EH (cell line): ENCODE measurements at places on chromosomes 5 and 9.

GRCh38 chr9:116074658-116075057 lies 78.9 kb upstream of the PAPPA start:
- DNase-seq, result peak; percentile 57

DNA sequence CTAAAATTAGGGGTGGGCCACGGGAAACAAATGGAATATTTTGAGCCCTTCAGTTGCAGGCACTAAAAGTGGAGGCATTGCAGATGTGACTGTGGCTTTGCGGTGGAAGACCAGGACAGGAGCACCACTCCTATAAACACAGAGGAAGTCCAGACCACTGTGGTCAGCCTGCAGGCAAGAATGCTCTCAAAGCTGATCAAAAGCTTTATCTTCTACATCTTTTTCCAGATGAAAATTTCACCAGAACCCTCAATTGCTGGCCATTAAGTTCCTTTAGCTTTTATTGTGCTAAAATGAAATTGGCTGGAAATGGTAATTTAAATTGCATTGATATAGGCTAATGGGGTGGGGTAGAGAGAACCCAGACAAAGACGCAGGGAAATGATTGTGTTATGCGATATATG lies 208.8 kb downstream of the ERCC6L2 start:
- no peak for DNase-seq

- peak; percentile 70 for DNase-seq
These were observed 42.6 kb downstream of the NPR3 start for GRCh38 chr5:32753765-32754164.

- no peak for DNase-seq
These were observed 61.0 kb upstream of the TEX48 start for GRCh38 chr9:114742947-114743346.

DNA sequence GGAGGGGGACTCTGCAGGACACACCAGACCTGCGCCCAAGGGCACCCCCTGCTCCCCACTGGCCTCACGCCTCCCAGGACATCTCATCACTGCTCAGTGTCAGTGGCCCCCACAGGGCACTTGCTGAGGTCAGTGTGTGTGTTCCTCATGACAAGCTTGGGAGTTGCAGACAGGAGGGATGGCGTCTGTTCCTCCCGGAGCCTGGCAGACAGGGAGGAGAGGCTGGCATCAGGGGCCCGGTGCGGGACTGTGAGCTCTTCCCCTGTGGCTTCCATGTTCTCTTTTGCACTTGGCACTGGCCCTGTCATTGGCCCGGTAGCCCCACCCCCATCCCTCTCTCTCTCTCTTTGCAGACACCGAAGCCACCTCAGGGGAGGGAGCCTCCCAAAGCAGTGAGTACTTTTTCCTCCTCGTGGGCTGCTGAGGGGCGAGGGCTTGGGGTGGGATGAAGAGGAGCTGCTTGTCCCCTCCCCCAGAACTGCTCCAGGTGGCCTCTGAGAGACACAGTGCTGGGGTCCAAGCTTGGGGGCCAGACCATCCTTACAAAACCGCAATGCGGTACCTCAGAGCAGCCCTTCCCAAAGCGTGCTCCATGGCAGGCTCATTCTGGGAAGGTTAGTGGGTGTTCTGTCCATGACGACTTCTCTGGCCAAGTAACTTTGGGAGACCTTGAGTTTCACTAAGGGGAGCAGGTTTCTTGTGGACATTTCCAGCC lies 75.7 kb downstream of the AMBP start:
- DNase-seq, result no peak

GRCh38 chr9:80932947-80933780 lies 756.2 kb downstream of the TLE1 start:
- DNase-seq, result no peak

- no peak for DNase-seq
These were observed 23.0 kb upstream of the NR3C1 start for GRCh38 chr5:143426437-143426991.

DNA sequence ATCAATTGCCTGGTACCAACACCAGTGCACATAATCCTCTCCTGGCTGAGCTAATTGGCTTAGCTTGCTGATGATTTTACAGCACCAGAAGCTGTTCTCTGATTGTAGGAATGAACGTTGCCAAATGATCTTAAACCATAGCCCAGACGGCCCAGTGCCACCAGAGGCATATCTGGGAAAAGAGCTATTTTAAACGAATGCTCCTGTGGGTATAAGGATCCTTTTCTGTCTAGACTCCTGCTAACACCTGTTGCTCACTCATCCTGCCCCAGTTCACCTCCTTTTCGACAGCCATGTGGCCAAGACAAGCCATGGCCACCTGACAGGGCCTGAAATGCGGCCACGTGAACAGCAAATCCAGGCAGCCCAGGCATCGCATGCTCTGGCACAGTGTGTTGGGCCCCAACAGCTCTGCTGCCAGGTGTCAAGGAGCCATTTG lies 289.9 kb upstream of the SLC30A5 start:
- no peak for DNase-seq

- peak; percentile 75 for DNase-seq
These were observed 149.6 kb downstream of the ZNF608 start for GRCh38 chr5:124596595-124597421.

DNA sequence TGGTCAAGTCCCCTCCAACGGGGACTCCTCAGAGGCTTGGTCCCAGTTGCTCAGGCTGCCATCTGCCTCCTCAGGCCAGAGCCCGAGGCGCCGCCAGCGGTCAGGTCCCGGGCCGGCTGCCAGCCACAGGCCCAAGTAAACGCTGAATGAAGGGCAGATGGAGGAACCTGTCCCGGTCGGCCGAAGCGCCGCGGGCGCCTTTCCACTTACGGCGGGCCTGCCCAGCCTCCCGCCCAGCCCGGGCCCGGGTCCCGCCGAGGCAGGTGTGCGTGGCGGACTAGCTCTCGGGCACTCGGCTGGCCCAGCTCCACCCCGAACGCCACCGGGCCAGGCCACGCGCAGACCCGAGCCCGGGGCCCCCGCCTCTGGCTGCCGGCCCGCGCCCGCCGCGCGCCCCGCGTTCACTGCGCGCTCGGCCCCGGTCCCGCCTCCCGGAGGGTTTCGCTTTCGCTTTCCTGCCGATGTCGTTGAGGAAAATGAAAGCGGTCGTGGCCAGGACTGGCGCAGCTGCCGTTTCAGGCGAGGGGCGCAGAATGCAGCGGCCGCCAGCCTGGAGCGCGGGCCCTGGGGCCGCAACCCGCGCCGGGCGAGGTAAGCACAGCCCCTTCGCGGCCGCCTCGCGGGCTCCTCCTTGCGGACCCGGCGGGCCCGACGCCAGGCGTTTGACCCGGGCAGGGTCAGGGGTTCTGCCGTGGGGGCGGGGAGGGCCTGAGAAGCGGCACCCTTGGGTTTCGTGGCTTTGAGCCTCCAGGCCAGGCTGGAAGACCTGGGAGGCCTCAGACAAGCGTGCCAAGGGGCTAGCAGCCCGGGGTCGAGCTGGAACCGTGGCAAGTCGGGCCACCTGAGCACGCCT lies 41.2 kb downstream of the SLC22A5 start:
- DNase-seq, result peak; percentile 77

- DNase-seq, result peak; percentile 98
These were observed at the start of gene IRX2 for GRCh38 chr5:2751592-2752021. IRX2 (minus strand) TSS chr5:2751677; CDS start chr5:2751413, 264 bp downstream.

- peak; percentile 92 for DNase-seq
These were observed 42.5 kb downstream of the CEMIP2 start for GRCh38 chr9:71725590-71726338.

DNA sequence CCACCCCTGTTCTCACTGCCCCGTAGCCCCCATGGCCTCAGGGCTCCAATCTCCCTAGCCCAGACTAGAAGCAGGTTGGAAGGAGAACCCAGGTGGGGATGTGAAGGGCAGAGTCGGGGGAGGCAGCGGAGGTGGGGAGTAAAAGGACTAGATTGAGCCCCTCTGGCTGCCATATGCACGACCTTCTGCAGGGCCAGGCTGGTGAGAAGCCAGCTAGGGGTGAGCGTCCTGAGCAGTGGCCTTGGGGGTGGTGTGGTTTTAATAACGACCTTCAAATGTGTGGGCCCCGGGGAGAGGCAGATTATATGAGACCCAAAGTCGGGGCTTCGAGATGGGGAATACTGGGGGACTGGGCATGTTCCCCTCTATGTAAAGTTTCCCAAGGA lies 139.5 kb downstream of the C9orf50 start:
- DNase-seq, result no peak

GRCh38 chr5:96434201-96434645 lies 1.2 kb upstream of the PCSK1 start:
- peak; percentile 78 for DNase-seq

DNA sequence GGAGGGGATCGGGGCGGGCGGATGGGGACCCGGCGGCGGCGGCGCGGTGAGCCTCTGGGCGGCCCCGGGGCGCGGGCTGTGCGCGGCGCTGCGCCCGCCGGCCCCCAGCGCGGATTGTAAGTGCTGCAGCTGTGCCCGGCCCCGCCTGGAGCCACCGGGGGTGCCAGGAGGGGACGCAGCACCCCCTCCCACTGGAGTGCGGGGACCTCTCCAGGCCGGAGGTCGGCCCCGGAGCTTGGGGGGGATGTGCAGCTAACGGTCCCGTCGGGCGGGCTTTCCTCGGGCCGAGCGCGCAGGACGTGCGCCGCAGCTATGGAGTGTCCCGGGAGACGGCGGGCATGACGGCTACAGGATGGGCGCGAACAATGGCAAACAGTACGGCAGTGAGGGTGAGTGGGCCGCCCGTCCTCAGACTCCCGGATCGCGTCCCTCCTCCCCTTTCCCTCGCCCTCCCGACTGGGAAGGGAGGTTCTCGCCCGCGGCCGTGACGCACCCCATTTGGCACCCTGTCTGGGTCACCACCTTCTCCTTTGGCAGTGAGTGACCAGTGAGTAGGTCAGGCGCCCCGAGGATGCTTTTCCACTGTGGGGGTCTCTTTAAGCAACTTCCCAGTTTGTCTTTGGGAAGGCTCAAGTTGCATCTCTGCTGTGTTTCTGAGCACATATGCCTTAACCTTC lies 483 bp downstream of the FBXL7 start:
- DNase-seq, result peak; percentile 59

GRCh38 chr5:147303976-147304375 lies 69.2 kb downstream of the STK32A start:
- peak; percentile 83 for DNase-seq

GRCh38 chr5:158812408-158812807 lies 287.3 kb downstream of the EBF1 start:
- no peak for DNase-seq

GRCh38 chr5:64707191-64707590 lies 16.9 kb downstream of the SHISAL2B start:
- DNase-seq, result peak; percentile 14

- DNase-seq, result peak; percentile 6
These were observed 84.3 kb upstream of the SMC2 start for GRCh38 chr9:104009826-104010225.

GRCh38 chr5:94945656-94946055 lies 327.2 kb downstream of the SLF1 start:
- no peak for DNase-seq

- DNase-seq, result no peak
These were observed 52.1 kb downstream of the PPARGC1B start for GRCh38 chr5:149782018-149782894.

GRCh38 chr5:8897316-8897715 lies 648.6 kb downstream of the SEMA5A start:
- DNase-seq, result no peak

GRCh38 chr5:175746851-175747250 lies 89.0 kb downstream of the HRH2 start:
- DNase-seq, result peak; percentile 29

DNA sequence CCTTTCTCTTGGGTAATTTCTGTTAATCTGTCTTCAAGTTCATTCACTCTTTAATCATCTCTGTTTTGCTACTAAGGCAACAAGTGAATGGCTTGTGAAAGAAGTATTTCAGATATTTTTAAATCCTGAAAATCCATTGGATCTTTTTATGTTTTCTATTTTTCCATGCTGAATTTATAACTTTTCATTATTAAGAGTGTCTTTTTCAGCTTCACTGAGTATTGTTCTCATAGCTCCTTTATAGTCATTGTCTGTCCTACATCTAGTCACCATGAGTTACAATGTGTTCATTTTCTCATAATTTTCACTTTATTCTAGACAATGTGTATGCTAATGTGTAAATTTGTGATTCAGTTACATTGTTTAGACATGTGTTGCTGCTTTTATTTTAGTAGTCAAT lies 556.4 kb downstream of the TUSC1 start:
- no peak for DNase-seq

DNA sequence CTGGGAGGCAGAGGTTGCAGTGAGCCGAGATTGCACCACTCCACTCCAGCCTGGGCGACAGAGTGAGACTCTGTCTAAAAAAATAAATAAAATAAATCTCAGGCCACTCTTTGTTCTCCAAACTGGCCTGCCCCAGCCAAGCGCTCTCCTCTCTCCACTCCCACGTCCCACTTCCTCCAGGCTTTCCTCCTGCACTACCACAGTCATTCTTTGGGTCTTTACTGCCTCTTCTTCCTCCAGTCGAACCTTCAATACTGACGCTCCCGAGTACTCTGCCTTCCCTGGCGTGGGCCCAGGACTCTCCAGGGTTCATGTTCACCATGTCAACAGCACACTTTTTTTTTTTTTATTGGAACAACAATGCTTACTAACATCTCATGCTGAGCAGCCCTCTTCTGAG lies 23.9 kb downstream of the RNF130 start:
- DNase-seq, result no peak

GRCh38 chr5:146862641-146863040 lies 15.9 kb downstream of the PPP2R2B start:
- DNase-seq, result no peak

GRCh38 chr5:74167206-74167929 lies 473.2 kb downstream of the ENC1 start:
- peak; percentile 96 for DNase-seq

DNA sequence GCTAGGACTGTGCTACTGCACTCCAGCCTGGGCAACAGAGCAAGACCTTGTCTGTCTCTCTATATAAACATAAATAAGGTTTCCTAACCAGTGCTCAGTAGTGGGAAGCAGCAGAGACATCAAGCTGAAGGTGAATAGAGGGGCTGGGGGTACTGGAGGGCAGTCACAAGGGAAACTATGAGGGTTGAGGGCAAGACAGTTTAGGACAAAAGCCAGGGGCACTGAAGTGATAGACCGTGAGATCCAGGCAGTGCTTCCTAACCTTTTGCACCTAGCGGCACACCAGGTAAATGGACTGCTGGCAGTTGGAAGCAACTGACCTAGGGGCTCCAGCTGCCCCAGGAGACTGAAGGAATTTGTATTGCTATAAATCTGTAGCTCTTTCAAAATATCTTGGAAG lies 178.4 kb downstream of the PJA2 start:
- DNase-seq, result no peak

DNA sequence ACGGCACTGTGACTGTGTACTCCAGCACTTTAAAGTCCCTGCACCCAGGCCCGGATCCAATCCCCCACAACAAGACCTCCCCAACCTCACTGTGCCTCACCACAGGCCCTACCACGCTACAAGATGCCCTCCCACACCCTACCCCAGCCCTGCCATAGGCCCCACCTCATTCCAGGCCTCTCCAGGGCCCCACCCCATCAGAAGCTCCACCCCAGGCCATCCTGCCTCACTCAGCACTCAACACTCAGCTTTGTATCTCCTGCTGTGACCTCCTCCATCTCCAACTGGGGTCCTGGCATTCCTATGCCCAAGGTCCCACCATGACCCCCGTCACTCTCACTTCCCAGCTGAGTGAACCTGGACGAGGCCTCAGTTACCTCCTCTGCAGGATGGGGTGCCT lies 38.8 kb downstream of the BARX1 start:
- DNase-seq, result no peak

GRCh38 chr5:175743676-175744210 lies 85.9 kb downstream of the HRH2 start:
- peak; percentile 20 for DNase-seq
